ENCODE measurements at places on chromosomes 1 and 21. TPM values are rescaled to one million over a fixed set of nuclear protein-coding genes. Genes with fewer than 3 reads are reported as not detected.

- DNase-seq = no peak
These were observed 1.1 kb downstream of the THRAP3 start for GRCh38 chr1:36225283-36225899.

- DNase-seq = peak; percentile 39
These were observed 1.2 kb downstream of the ETV3 start for GRCh38 chr1:157137046-157137407.

The PBX1 gene
- 89.3 TPM for total RNA-seq

GRCh38 chr1:179146476-179146875 is 64.6 kb downstream of the TOR3A start:
- DNase-seq = no peak

DNA sequence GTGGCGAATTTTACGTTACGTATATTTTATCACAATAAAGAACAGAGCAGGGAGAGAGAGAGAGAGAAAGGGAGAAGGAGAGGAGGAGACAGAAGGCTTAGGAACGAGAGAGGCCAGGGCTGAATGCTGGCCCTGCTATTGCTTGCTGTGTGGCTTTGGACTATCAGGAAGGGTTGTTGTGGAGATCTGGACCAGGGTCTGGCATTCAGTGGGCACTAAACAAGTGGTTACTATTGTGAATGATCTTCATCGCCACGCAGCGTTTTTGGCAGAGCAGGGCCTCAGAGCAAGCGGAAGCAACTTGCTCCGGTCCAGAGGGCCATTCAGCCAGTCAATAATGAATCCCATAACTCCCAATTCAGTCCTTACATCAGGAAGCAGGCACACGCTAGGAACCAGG is 26.4 kb downstream of the PIK3C2B start:
- DNase-seq = no peak

GRCh38 chr1:168654198-168654915 is 74.6 kb downstream of the DPT start:
- no peak for DNase-seq

The SPRR2G gene
- not detected for total RNA-seq

The MLLT11 gene
- total RNA-seq = 14.0 TPM

The FBLIM1 gene
- total RNA-seq = 47.0 TPM

GRCh38 chr21:41477641-41478318 is 30.2 kb downstream of the TMPRSS2 start:
- peak; percentile 69 for DNase-seq

The KIAA1614 gene
- total RNA-seq = 1.2 TPM

DNA sequence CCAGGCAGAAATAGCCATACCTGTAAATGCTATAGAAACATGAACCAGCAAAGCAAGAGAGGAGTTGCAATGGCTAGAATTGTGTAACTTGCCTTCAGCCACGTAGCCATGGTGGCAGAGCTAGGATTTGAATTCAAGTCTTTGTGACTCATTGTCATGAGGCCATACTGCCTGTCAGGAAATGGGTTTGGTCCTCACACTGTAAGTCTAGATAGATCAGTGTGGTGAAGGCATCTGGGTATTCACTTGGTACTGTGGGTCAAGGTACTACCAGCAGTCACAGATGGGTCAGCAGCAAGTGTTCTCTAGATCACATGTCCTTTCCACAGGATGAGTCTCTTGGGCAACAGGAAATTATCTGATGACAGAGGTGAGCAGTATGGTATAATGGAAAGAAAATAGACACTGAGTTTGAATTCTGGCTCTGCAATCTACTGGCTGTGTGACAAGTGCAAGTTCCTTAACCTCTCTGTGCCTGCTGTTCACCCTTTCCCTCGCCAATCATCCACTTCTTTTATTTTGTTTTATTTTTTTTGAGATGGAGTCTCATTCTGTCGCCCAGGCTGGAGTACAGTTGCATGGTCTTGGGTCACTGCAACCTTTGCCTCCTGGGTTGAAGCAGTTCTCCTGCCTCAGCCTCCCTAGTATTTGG is 36.9 kb downstream of the FGGY start:
- DNase-seq = no peak

GRCh38 chr1:40095806-40096205 is 1.2 kb downstream of the PPT1 start:
- DNase-seq = no peak

DNA sequence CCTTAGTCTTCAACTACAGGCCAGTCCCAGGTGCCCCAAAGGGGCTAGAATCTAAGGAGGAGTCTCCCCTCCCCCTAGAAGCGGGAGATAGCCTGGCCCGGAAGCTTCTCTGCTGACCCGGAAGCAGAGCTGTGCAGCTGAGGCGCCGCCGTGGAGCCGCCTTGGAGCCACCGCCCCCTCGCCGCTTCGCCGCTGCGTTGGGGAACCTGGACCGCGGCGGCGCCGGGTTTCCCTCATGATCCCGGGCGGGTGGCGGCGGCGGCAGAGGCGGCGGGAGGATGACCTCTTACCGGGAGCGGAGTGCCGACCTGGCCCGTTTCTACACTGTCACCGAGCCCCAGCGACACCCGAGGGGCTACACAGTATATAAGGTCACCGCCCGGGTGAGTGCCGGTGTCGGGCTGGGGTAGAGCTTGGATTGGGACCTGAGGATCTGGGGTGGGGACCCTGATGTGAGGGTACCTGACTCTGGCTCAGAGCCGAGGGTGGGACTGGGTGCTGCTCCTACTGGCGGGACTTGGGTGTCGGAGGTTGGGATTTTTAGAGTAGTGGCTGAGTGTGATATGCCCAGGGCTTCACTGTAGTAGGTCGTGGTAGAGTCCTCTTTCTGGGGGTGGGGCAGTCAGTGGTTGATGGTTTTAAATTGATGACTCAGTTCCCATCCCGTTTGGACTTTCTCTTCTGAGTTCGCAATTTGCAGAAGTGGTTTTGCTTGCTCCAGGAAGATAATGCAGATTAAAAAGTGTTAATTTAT is at the start of gene RPS6KC1:
TSS of gene RPS6KC1 (plus strand) at position 115 of the 754 bp plus-strand sequence. CDS start at position 279, 164 bp downstream.
- DNase-seq = peak; percentile 88

DNA sequence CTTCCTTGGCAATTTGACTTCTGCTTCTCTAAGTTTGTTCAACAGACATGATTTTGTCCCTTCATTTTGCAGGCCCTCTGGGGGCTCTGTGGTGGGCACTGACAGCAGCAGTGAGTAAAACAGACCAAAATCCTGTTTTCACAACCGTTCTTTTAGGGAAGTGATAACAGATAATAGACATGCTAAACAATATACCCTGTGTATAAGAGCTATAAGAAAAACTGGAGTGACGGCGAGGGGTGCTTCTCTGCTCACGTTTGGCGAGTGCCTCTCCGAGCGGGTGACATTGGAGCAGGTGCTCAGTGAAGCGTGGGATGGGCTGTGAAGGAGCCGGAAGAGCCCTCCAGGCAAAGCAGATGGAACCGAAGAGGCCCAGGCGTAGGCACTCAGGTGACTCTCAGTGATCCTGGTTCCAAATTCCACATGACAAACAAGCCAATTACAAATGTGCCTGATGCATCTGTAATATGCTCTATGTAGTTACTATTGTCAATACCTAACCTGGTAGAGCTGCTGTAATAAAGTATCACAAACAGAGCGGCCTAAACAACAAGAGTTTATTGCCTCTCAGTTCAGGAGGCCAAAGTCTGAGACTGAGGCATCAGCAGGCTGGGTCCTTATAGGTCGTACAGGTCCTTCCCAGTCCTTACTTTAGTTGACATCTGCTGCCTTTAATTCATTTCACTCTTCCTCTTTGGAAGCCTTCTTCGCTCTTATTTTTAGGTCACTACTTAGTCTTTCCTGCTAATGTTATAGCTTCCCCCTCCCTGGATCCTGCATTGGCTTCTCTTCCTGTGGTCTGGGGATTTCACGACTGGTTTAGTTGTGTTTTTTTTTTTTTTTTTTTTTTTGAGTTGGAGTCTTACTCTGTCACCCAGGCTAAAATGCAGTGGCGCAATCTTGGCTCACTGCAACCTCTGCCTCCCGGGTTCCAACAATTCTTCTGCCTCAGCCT is 20.1 kb downstream of the OR2B11 start:
- DNase-seq = no peak

The MYBPH gene
- not detected for total RNA-seq

The TEX38 gene
- total RNA-seq = not detected

GRCh38 chr1:118266436-118266835 is 81.4 kb upstream of the SPAG17 start:
- no peak for DNase-seq

- no peak for DNase-seq
These were observed 5.0 kb upstream of the PPP1R15B start for GRCh38 chr1:204416589-204417073.

GRCh38 chr1:18716112-18716784 is 85.6 kb downstream of the PAX7 start:
- DNase-seq = no peak

- no peak for DNase-seq
These were observed 206.2 kb upstream of the C1orf87 start for GRCh38 chr1:60279798-60280197.

GRCh38 chr1:193113992-193114332 is 7.9 kb upstream of the CDC73 start:
- no peak for DNase-seq

- no peak for DNase-seq
These were observed 65.7 kb upstream of the PKN2 start for GRCh38 chr1:88618331-88618730.

DNA sequence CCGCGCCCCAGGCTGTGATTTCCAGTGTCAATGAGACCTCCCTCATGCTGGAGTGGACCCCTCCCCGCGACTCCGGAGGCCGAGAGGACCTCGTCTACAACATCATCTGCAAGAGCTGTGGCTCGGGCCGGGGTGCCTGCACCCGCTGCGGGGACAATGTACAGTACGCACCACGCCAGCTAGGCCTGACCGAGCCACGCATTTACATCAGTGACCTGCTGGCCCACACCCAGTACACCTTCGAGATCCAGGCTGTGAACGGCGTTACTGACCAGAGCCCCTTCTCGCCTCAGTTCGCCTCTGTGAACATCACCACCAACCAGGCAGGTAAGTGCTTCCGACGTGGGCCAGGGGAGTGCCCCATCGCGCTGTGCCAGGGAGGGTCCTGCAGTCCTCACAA is 107.8 kb downstream of the LACTBL1 start:
- no peak for DNase-seq

- peak; percentile 60 for DNase-seq
These were observed 1.5 kb downstream of the MORC3 start for GRCh38 chr21:36321325-36322082.

The CRNN gene
- not detected for total RNA-seq

- DNase-seq = peak; percentile 88
These were observed at the start of gene ABCG1 for GRCh38 chr21:42218836-42219605. TSS of gene ABCG1 (plus strand) at chr21:42219140. CDS start at chr21:42219263, 123 bp downstream.

DNA sequence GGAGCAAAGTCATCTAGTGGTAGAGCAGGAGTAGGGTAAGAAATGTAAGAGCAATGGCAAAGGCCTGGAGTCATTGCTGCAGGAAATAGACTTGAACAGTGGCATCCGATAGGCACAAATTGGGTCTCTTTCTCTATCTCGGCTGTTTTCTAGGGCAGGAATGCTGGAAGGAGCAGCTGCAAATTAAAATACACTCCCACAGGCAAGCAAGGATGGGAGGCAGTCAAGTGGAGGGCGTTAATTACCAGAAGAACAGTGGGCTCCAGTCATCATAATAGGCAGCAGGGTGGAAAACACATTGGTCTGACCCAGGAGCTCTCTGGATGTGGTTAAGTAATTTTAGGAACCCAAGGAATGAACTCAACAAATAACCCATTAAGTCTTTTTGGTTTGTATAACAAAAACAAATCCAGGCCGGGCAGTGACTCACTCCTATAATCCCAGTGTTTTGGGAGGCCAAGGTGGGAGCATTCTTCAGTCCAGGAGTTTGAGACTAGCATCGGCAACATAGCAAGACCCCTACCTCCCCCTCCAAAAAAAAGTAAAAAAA is 7.8 kb upstream of the TDRD5 start:
- DNase-seq = no peak

DNA sequence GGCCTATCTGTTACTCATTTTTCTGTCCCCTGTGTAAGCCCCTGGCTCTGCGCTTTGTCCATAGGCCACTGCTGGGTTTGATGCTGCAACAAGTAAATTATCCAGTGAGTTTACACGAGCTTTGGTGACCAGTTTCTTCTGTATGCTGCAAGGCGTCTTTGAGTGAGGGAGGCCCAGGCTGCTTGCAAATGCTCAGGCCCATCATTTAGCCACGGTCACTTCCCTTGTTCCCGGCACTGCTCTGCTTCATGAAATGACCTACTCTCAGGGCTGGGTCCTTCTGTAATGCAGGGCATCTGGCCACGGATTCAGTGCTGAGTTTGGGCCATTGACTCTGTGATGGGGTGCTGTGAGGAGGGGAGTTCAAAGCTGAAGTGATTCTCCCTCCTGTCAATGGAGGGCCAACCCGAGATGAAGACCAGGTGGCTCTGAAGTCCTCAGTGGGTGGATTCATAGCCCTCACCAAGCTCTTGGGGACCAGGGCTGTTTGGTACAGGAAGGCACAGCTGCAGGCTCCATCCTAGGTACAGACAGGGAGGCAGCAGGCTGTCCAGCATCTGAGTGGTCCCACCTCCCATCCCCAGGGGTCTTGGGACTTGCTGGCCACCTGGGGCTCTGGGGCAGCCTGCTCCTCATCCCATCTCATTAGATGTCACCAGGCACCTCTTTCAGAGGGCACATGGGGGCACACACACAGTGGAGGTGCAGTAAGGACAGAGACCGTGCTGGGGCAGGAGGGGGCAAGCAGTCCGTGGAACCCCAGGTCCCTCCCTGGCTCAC is 21.7 kb downstream of the LHX4 start:
- DNase-seq = no peak

Measured in stomach (tissue), 19 donors.